WTC11 (cell line): ENCODE measurements at places on chromosomes 13 and 19. TPM values are rescaled to one million over a fixed set of nuclear protein-coding genes. Genes with fewer than 3 reads are reported as not detected.

DNA sequence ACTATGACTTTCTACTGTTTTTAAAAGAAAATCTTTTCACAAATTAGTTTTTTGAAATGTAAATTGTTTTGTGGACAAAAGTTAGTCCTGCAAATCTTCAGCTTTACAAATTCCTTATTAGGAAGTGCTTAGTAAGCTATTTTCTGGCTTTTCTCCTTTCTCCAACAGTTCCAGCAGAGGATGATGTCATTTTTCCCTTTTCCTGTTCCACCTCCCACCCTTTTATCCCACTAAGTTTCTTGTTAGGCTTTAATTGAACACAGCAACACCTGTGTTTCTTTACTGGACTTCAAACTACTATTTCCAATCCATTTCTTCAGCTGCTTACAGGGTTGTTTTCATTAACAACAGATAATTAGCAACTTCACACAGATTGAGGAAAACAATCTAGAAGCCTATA, 389.2 kb downstream of the NDFIP2 start:
- H3K27ac ChIP-seq, result peak overlapping the region; percentile 93
- no peak for DNase-seq
- H3K36me3 ChIP-seq, result no peaks in the 10 kb centered on the region
- H3K4me3 ChIP-seq, result peak overlapping the region; percentile 30; the same call in 1 of the 2 replicates
- H3K27me3 ChIP-seq, result no peaks in the 10 kb centered on the region

The SLC7A9 gene
- total RNA-seq, result 0.11 to 0.27 TPM (median 0.16 TPM) in 3 replicates

The ZSWIM4 gene
- 33.4 to 35.5 TPM (median 34.2 TPM) in 3 replicates for total RNA-seq

The SIGLECL1 gene
- not detected in 3 replicates for total RNA-seq

GRCh38 chr13:73323615-73324014, 264.8 kb downstream of the KLF5 start:
- H3K27me3 ChIP-seq, result no peaks in the 10 kb centered on the region
- no peak overlapping the region for H3K4me3 ChIP-seq
- H3K36me3 ChIP-seq, result no peaks in the 10 kb centered on the region
- peaks cover 13% of the 10 kb centered on the region for H3K4me1 ChIP-seq
- H3K27ac ChIP-seq, result no peak overlapping the region

The TSC22D1 gene
- total RNA-seq, result 72.5 to 88.8 TPM (median 82.2 TPM) in 3 replicates

GRCh38 chr19:11208561-11209471, 11.5 kb upstream of the KANK2 start:
- no peak overlapping the region for H3K4me3 ChIP-seq
- H3K36me3 ChIP-seq, result peaks cover 6% of the 10 kb centered on the region; the same call in 1 of the 2 replicates
- no peak overlapping the region for H3K27ac ChIP-seq
- H3K27me3 ChIP-seq, result no peaks in the 10 kb centered on the region
- no peaks in the 10 kb centered on the region for H3K4me1 ChIP-seq
- DNase-seq, result no peak

GRCh38 chr13:109687559-109688448, 98.6 kb downstream of the IRS2 start:
- H3K36me3 ChIP-seq, result no peaks in the 10 kb centered on the region
- H3K27me3 ChIP-seq, result no peaks in the 10 kb centered on the region; the same call in 1 of the 2 replicates
- H3K4me1 ChIP-seq, result peaks cover 60% of the 10 kb centered on the region

GRCh38 chr13:93685900-93686299, 459.3 kb downstream of the GPC6 start:
- peaks cover 6% of the 10 kb centered on the region for H3K4me1 ChIP-seq
- H3K27me3 ChIP-seq, result no peaks in the 10 kb centered on the region
- no peak overlapping the region for H3K4me3 ChIP-seq
- H3K36me3 ChIP-seq, result no peaks in the 10 kb centered on the region

- peaks cover 72% of the 10 kb centered on the region for H3K4me1 ChIP-seq
- no peaks in the 10 kb centered on the region for H3K36me3 ChIP-seq
- peaks cover 53% of the 10 kb centered on the region for H3K27me3 ChIP-seq
- H3K27ac ChIP-seq, result no peak overlapping the region
Observed at GRCh38 chr13:111537115-111537728, 216.8 kb downstream of the TEX29 start.

GRCh38 chr19:33777351-33777750, 19.3 kb upstream of the KCTD15 start:
- no peaks in the 10 kb centered on the region for H3K36me3 ChIP-seq
- H3K4me3 ChIP-seq, result no peak overlapping the region

The LILRB3 gene
- total RNA-seq, result not detected in 3 replicates

The C19orf81 gene
- 22.4 to 24.5 TPM (median 22.9 TPM) in 3 replicates for total RNA-seq

DNA sequence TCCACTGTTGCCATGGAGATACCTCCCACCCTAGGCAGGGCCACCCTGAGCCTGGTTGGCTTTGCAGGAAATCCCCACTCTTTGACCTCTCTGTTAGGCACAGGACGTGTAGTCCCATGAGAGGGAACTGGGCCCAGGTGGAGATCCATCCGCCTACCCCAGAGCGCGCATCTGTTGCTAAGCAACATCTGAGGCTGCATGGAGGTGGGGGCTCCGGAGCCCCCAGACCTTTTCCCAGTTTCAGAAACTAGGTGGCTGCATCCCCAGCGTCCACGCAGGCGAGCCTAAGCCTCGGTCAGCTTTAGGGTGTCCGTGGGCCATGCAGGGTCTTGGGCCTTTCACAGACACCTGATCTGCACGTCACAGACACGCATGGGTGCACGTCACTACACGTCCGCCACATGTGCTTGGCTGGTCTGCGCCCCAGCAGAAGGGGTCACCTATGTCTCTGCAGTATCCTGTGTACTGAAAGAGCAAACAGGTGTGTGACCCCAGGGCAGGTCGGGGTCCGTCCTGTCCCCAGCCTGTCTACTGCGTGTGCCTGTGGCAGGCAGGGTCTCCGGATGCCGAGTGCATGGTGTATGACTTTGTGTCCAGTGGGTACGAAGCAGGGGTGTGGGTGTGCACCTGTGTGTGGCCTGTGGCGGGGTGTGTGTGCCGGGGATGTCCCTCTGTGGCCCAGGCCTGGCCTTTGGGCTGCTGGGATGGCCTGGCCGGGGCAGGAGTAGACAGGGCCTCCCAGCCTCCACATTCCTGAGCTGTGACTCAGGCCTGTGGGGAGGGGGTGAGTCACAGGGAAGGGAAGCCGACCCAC, 4.1 kb upstream of the CIRBP start:
- H3K4me1 ChIP-seq, result peaks cover 51% of the 10 kb centered on the region
- H3K27me3 ChIP-seq, result peaks cover 7% of the 10 kb centered on the region
- DNase-seq, result peak; percentile 77
- peak overlapping the region; percentile 90 for H3K27ac ChIP-seq

GRCh38 chr13:48175185-48175584, 57.8 kb upstream of the ITM2B start:
- DNase-seq, result no peak
- H3K4me3 ChIP-seq, result no peak overlapping the region
- H3K4me1 ChIP-seq, result no peaks in the 10 kb centered on the region
- H3K27ac ChIP-seq, result no peak overlapping the region

DNA sequence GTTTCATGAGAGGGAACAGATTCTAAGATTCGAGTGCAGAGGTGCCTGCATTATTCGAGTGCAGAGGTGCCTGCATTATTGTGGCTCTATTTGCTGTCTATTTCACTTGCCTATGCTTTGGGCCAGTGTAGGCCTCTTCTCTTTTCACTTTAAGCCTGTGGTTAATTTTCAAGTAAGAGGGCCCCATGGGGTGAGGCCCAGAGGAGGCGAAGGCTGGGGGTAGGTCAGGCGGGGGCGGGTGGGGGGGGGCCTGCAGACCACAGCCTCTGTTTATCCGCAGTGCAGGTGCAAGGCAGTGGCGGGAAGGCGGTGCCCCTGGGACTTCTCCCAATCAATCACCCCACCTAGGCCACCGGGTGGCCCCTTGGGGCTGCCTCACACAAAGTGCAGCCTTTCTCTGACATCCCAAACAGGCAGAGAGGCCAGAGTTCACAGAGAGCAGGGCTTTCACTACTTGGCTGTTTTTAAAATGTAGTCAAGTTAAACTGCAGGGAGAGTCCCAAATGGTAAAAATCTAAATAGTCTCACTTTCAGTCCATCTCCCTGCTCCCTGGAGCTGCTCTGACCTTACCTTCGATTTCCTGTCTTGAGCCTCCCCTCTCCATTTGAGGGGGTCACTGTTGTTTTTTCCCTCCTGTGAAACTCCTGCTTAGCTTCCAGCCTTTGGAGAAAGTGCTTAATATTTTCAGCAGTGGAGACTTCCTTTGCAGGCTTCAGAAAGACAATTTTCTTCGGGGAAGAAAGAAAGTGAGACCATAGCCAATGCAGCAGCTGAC, 249.0 kb downstream of the DLEU7 start:
- peak; percentile 43 for DNase-seq
- peaks cover 23% of the 10 kb centered on the region for H3K4me1 ChIP-seq
- peak overlapping the region; percentile 81 for H3K27ac ChIP-seq
- H3K36me3 ChIP-seq, result no peaks in the 10 kb centered on the region
- H3K4me3 ChIP-seq, result no peak overlapping the region
- H3K27me3 ChIP-seq, result no peaks in the 10 kb centered on the region; the same call in 1 of the 2 replicates

- H3K4me3 ChIP-seq, result no peak overlapping the region
- no peak for DNase-seq
- no peak overlapping the region for H3K27ac ChIP-seq
- 0 out of 2 replicates have a peak, but pooled peaks cover 4% of the 10 kb centered on the region for H3K36me3 ChIP-seq
- H3K4me1 ChIP-seq, result peaks cover 12% of the 10 kb centered on the region
- no peaks in the 10 kb centered on the region for H3K27me3 ChIP-seq
Observed at GRCh38 chr13:107964395-107964794, 250.9 kb downstream of the LIG4 start.

The NOVA2 gene
- total RNA-seq, result 11.3 to 15.6 TPM (median 15.4 TPM) in 3 replicates

The NCAN gene
- total RNA-seq, result 1.9 to 3.0 TPM (median 2.5 TPM) in 3 replicates

The PGLYRP1 gene
- total RNA-seq, result not detected in 3 replicates

DNA sequence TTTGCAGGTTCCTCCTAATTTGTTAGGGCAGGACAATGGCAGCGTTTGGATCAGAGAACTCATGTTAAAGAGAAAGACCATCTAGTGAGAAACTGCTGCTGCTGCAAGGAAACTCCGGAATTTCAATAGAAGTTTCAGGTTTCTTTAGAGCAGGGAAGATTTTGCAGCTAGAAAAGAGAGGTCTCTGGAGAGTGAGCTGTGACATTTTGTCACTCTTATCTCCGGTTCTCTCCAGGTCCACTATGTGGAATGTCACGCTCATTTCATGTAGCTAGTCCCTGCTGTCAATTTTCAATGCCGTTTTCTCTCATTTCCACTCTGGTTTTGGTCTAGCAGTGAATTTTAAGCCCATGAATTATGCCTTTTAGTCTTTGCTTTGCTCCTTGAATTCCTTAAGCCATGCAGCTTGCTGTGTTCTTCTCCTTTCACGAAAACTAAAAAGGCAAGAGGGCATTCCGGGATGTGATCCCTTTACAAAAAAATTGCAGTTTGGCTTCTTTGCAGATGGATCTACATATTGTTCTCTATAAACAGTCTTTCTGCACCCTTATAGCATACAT, 46.7 kb upstream of the POSTN start:
- H3K4me1 ChIP-seq, result peaks cover 31% of the 10 kb centered on the region
- no peaks in the 10 kb centered on the region for H3K36me3 ChIP-seq
- H3K27me3 ChIP-seq, result no peaks in the 10 kb centered on the region
- peak overlapping the region; percentile 39 for H3K27ac ChIP-seq

GRCh38 chr19:16527971-16528521, 14.2 kb downstream of the CHERP start:
- no peaks in the 10 kb centered on the region for H3K27me3 ChIP-seq
- no peak overlapping the region for H3K27ac ChIP-seq
- no peak overlapping the region for H3K4me3 ChIP-seq
- no peaks in the 10 kb centered on the region for H3K4me1 ChIP-seq
- peak; percentile 59 for DNase-seq

DNA sequence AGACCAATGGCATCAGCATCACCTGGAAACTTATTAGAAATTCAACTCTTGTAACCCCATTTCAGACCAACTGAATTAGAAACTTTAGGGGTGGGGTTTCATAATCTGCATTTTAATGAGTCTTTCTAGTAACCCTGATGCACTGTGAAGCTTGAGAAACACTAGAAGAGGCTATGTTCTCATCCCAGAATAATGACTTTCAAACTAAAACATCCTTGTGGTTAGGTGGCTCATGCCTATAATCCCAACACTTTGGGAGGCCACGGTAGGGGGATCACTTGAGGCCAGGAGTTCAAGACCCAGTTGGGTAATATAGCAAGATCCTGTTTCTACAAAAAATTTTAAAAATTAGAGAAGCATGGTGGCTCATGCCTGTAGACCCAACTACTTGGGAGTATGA, 402.4 kb downstream of the DLEU7 start:
- DNase-seq, result no peak
- H3K36me3 ChIP-seq, result no peaks in the 10 kb centered on the region
- no peaks in the 10 kb centered on the region for H3K27me3 ChIP-seq
- H3K27ac ChIP-seq, result no peak overlapping the region
- peaks cover 22% of the 10 kb centered on the region for H3K4me1 ChIP-seq
- no peak overlapping the region for H3K4me3 ChIP-seq

The IGFL1 gene
- total RNA-seq, result not detected in 3 replicates

DNA sequence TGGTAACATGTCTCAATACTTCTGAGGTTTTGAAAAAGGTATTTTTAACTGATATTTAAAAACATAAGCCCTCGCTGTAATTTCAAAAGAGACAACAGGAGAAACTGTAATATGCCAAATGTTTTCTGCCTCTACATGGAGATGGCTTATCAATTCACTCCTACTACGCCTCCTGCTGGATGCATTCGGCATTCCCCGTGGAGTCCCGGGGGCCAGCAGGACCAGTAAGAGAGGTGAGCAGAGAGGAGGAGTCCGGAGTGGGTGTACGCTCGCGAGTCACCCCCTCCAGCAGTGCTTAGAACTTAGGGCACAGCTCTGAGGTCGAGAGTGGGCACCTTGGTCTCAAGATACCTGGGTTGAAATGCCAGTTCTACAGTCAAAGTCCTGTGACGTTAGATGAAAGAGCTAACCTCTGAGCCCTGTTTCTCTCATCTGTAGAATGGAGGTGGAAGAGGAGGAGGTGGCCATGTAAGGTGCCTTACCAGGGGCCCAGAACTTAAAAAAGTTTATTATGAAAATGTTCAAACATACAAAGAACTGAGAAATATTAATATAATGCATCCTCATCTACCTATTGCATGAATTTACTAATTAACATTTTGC, 110.2 kb downstream of the STK24 start:
- peaks cover 18% of the 10 kb centered on the region for H3K4me1 ChIP-seq
- peaks cover 35% of the 10 kb centered on the region for H3K36me3 ChIP-seq
- H3K27ac ChIP-seq, result no peak overlapping the region
- peak; percentile 87 for DNase-seq
- no peak overlapping the region for H3K4me3 ChIP-seq

- no peak overlapping the region for H3K4me3 ChIP-seq
- no peak for DNase-seq
- H3K36me3 ChIP-seq, result peaks cover 28% of the 10 kb centered on the region
- H3K27me3 ChIP-seq, result no peaks in the 10 kb centered on the region
Observed at GRCh38 chr13:24168979-24169378, 8.5 kb downstream of the SPATA13 start.

The SDHAF1 gene
- 19.5 to 20.8 TPM (median 20.4 TPM) in 3 replicates for total RNA-seq

- H3K27ac ChIP-seq, result peak overlapping the region; percentile 98
- no peaks in the 10 kb centered on the region for H3K27me3 ChIP-seq
- peak overlapping the region; percentile 98 for H3K4me3 ChIP-seq
- peaks cover 15% of the 10 kb centered on the region for H3K36me3 ChIP-seq
- DNase-seq, result peak; percentile 28
- peaks cover 15% of the 10 kb centered on the region for H3K4me1 ChIP-seq
Observed at GRCh38 chr13:20901668-20902437, 693 bp downstream of the XPO4 start.

The ZNF845 gene
- 16.0 to 18.5 TPM (median 16.3 TPM) in 3 replicates for total RNA-seq

DNA sequence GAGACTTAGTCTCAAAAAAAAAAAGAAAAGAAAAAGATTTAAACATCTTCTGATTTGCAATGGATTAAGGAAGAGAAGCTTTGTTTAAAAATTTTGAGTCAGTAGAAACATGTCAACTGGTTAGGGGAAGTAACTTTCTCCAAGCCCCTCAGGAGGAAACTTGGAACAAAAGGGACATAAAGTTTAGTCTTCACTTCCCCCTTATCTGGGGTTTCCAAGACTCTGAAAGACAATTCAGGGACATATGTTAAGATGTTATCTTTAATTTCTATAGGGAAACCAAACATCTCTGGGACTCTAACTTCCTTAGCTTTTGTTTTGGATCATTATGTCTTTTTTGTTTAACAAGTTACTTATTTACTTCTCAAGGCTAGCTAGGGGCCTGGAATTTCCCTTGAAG, 20.1 kb upstream of the MRI1 start:
- no peak for DNase-seq
- H3K4me3 ChIP-seq, result no peak overlapping the region
- peaks cover 9% of the 10 kb centered on the region for H3K36me3 ChIP-seq
- H3K27ac ChIP-seq, result no peak overlapping the region
